Bronchial epithelial cell (primary cell): ENCODE measurements at places on chromosomes 7 and 10. TPM values are rescaled to one million over a fixed set of nuclear protein-coding genes. Genes with fewer than 3 reads are reported as not detected.

ITIH2 gene
- not detected in 2 replicates for total RNA-seq

MRLN gene
- total RNA-seq = not detected in 2 replicates

DNA sequence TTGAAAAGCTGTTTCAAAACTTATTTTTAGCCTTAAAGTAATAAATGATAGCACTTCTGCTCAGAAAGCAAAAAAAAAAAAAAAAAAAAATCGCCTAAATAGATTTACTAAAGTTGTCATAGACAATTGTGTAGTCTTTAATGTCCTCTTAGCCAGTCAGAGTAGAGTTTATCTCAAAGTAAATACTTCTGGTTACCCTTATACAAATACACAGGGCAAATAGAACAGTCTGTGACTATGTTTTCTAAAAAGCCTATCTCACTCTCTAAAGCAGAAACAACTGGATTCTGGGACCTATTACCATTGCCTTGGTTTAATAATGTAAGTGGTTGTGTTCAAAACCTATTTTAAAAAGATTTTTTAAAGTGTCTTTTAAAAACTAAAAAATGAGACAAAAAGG is 156.2 kb upstream of the THSD7A start:
- no peak for DNase-seq

- DNase-seq = no peak
These were observed 398.8 kb upstream of the IGFBP3 start for GRCh38 chr7:46319841-46320240.

DNA sequence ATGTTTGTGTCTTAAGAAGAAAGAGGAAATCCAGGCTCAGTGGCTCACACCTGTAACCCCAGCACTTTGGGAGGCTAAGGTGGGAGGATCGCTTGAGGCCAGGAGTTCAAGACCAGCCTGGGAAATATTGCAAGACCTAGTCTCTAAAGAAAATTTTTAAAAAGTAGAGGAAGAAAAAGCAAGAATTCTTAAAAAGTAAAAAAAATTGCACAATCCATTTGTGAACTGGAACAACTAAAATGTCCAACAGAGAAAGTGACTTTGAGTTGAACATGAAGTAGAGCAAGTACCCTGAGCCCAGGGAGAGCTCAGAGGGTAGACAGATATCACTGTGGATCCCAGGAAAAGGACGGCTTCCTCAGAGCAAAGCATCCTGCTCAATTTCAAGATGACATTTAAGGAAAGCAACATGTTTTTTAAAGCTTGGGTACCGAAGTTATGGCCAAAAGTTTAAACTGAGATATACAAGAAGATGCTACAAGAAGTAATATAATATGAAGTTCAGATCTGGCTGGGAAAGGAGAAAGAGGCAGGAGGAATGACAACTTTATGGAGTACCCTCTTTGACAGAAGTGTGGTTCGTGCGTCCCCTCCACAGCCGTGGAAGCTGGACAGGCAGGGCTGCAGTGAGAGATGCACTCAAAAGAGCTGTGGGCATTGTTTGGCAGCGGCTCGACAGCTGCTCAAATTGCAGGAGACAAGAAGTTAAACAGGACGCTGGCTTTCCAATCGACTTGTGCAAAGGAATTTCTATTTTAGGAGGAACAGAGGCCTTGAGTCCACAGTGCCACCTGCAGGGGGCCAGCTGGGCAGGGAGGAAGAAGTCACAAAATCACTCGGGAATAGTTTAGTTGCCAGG is 201.3 kb downstream of the JCAD start:
- DNase-seq = peak; percentile 69

- DNase-seq = peak; percentile 69
These were observed 171.8 kb downstream of the SEMA3A start for GRCh38 chr7:84022684-84023308.

- DNase-seq = peak; percentile 62
These were observed 48.7 kb upstream of the FXYD4 start for GRCh38 chr10:43322769-43323168.

DNA sequence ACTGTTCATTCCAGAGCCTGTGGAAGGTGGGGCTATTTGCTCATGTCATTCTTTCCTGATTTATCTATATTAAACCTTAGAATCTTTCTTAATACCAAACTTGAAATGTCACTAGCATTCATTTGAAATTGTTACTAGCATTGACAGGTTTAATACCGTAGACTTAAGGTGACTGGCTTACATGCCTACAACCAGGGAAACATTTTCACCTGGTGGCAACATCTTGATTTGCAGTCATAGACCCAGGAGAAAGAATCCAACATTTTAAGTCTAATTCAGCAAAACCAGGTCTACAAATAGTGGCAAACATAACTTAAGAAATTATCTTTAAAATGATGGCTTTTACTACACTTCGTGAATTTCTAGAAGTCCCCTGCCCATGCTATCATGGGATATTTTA is 353.7 kb downstream of the HTR7 start:
- DNase-seq = no peak

- peak; percentile 8 for DNase-seq
These were observed 73.6 kb downstream of the RHOBTB1 start for GRCh38 chr10:60870416-60870728.

GRCh38 chr7:154347700-154348266 is 295.6 kb downstream of the DPP6 start:
- no peak for DNase-seq

DNA sequence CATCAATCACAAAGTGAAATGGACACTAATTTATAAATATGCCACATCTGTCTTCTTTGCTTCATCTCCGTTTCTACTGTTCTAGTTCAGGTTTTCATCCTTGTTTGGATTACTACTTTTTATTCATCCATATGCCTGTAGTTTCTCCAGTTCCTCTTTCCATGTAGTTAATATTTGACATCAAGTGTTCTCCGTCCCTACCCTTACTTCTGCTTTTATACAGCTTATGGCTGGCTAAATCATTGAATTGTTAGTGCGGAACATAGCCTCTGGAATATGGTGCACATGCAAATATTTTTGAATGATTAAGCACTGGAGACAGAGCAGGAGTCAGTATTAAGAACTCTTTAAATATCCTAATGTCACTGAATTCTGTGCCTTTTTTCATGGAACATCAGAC is 230.0 kb upstream of the PPP1R3A start:
- DNase-seq = no peak
